Activated naive CD8-positive, alpha-beta T cell treated with anti-CD3 and anti-CD28 coated beads, Interleukin-2, amount 50 U/mL, for 16 hours (primary cell): ENCODE measurements at places on chromosomes 5 and 9.

- DNase-seq = peak; percentile 61
These were observed 12.7 kb upstream of the TMEM174 start for GRCh38 chr5:73160239-73160671.

GRCh38 chr5:81579262-81579924 lies 171.5 kb downstream of the SSBP2 start:
- no peak for DNase-seq

- DNase-seq = no peak
These were observed 64.4 kb downstream of the ARHGEF37 start for GRCh38 chr5:149645725-149646124.

DNA sequence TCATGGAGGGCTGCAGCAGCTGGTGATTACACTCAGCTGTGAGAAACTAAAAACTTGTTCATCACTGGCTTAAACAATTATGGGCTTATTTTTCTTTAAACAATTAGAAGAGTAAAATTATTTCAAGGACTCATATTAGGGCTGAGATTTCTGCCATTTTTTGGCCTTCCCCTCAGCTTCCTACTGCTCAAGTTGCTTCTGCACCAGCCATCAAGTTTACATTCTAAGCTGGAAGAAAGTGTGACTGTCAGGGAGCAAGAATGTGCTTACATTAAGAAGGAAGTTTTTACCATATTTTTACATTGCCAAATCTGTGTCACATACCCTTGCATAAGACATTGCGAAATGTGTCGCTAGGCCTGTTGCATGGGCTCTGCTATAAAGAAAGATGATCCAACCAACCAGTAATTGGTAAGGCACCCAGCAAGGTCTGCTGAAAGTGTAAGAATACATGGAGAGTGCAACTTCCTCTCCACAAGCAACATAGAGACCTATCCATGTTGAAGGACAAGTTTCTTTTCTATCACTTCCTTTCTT lies 260.3 kb upstream of the CDH10 start:
- DNase-seq = no peak

GRCh38 chr5:178555771-178556211 lies 34.4 kb downstream of the COL23A1 start:
- DNase-seq = no peak

DNA sequence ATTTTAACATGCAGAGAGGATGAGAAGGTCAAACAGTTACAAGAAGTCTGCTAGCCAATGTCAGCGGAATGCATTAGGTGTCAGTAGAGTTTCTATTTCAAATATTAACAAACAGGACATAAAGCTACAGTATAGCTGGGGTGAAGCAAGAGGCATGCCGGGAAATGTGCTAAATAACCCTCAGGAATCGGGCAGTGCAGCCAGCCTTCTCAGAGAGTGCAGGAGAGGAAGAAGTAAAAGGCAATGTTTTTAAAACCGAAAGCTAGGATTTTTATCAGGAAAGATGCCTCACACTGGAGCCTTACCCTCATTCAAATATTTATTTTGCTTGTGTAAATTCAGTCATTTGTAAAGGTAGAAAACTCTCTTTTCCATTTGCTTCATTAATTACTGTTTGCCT lies 59.1 kb upstream of the SH3GL2 start:
- no peak for DNase-seq

GRCh38 chr5:27571681-27572080 lies 533.3 kb upstream of the CDH9 start:
- DNase-seq = no peak

DNA sequence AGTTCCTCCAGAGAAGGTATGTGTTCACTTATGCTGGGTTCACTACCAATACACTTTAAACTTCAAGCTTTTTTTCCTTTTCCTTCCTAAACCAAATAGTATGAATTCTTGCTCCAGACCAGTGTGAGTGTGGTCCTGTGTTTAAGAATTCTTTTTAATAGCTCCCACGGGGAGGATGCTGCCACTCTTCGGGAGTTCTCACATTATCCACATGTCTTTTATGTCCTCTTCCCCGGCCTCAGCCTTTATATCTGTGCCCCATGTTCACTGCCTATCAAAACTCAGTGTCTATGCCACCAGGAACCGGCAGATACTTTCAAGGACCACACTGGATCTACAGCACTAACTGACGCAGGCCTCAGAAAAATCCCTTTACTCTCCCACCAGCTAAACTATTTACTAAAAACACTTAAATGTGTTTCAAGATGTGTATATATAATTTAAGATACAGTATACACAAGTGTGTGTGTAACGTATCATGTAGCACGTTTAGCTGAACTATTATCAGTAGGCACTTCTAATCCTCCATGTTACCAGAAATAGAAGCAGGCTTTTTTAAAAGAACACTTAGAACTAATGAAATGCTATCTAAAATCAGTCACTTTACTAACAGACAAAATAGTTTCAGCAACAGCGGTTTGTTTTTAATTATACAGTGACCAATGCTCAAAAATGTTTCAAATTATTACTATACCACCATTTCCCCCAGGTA lies 88.0 kb downstream of the PLPP1 start:
- no peak for DNase-seq

DNA sequence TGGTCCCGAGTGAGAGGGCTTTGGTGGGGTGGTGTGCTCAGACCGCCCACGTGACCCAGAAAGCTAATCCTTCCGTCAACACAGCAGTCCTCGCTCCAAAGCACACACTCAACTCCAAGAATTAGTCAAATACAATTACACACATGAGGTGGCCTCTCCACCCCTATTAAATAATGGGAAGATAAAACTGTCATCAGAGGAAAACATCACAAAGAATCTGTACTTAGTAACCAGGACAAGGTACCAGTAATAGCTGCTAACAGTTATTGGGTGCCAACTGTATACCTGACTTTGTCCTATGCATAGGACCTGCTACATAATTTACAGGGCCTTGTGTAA lies 222.8 kb downstream of the HSPA4 start:
- no peak for DNase-seq

GRCh38 chr9:121498150-121498486 lies 1.5 kb downstream of the GGTA1 start:
- peak; percentile 7 for DNase-seq

GRCh38 chr5:109826426-109826825 lies 136.7 kb downstream of the MAN2A1 start:
- DNase-seq = no peak

GRCh38 chr5:147753765-147754164 lies 28.8 kb downstream of the JAKMIP2 start:
- no peak for DNase-seq

DNA sequence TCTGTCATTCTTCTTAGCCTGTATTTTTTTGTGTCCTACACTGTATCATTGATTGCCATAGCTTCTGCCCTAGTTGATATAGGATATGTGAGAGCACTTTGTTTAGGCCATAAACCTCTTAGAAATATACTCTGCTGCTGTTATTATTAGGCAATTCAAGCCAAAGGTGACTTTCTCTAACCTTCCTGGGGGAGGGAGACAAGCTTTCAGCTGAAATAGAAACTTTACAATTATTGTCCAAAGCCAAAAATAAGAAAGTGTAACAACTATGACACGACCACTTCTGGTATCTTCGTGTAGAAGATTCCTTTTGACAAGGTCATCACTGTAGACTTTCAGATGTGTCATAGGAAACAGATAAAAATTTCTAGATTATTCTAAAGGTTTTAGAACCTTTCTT lies 12.2 kb upstream of the CSNK1A1 start:
- DNase-seq = no peak

DNA sequence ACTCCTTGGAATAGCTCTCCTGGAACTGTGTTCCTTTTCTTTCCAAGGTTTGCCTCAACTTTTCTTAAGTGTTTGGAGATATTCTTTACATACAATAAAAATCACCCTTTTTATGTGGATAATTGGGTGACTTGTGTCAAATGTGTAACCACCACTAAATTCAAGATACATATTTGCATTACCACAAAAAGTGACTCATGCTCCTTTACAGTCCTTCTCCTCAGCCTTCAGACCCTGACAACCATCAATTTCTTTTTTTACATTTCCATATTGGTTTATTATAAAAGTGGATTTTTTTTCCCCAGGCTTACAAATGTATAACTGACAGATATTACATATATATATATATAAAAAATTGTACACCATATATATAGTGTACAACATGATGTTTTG lies 372.0 kb upstream of the KCNN2 start:
- no peak for DNase-seq

DNA sequence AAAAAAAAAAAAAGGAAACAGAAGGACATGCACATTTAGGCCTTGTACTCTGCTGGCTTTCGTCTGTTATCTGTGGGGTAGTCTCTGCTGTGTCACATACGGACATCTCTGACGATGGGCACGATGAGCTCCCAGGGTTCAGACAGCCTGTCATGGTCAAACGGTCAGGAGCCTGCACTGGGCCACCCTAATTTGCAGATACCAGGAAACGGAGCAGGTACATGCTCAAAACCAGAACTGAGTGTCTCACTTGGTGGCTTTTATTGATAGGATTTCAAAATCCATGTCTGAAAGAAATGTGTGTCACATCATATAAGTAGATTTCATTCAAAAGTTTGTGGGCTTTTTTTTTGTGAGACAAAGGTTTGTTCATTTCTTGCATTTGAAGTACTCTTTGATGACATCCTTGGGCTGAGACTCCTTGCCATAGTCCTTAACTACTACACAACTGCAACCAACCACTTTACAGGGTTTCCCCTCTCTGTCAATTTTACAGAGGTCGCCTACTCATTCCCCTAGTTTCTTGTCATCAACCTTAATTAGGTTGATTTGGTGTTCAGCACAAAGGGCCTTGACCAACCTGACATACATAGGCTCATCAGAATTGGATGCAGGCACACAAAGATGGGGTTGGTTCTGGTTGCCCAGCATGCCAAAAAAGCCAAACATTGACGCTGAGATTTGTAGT lies 9.0 kb downstream of the CKMT2 start:
- DNase-seq = no peak

DNA sequence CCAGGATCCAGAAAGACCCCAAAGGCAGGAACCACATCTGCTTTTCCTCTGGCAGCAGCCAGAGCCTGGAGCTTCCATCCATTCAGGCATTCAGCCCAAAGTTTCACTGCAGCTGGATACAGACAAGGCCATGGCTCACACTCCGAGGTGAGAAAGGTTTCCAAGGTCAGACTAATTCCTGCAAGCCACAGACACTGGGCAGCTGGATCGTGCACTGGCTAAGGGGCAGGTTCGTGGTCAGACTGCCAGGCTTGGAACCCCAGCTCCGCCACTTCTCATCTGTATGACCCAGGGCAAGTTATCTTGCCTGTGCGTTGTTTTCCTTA lies 36.9 kb downstream of the SPOCK1 start:
- no peak for DNase-seq

- DNase-seq = no peak
These were observed 233.6 kb upstream of the IRX1 start for GRCh38 chr5:3361811-3362605.

- DNase-seq = no peak
These were observed 197.2 kb downstream of the PARP8 start for GRCh38 chr5:50863534-50864170.

- DNase-seq = no peak
These were observed 44.3 kb upstream of the BICD2 start for GRCh38 chr9:92808726-92809451.

DNA sequence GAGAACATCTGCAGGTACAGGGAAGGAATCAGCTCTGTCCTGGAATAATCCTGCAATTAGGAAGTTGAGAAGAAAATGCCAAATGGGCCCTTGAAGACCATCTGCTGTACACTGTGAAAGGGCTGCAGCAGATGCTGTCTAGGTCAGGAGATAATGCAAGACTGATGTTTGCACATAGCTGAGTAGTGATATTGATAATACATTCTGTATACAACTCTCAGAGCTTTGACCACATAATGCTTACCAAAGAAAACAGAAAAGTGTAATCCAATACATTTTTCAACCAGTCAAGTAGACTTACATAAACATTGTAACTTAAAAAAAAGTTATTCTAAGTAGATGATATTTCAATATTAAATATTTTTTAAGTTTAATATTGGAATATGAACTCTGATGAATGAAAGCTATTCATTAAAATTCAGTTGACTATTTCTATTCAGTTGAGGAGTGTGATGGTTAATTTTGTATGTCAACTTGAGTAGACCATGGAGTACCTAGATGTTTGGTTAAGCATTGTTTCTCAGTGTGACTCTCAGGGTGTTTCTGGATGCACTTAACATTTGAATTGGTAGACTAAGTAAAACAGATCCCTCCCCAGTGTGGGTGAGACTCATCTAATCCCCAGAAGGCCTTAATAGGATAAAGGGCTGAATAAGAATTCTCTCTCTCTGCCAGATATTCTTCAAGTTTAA lies 380.1 kb upstream of the PRR16 start:
- no peak for DNase-seq

- no peak for DNase-seq
These were observed 13.8 kb downstream of the PDCD1LG2 start for GRCh38 chr9:5524090-5524489.

DNA sequence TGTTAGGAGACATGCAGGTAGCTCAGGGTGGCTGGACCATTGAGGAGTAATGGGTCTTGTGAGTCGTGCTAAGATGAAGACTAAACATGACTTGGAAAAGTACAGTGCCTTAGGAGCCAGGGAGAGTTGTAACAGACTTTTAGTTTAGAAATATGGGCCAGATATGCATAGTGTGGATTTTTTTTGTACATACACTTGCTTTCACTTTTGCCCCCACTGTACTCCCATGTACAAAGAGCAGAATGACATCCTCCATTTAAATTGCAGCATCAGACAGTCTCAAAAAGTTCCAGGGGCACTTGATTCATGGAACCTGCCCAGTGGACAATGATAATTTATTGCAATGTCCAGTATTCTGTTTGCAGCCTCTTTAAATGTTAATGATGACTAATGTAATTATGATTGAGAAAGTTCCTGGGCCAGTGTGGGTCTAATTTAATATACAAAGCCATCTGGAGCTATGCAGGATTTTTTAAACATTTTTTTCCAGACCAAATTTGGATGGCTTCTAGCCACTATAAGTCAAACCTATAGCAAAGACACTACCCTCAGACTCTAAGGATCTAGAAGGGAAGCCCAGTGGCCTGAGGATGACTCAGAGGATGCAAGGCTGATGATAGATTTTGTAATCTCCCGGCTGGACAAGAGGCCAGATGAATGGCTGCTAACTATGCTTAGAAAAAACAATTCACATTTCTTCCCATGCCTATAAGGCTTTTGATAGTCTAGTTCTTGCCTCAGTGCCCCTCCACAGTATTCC lies 80.1 kb downstream of the TRPC7 start:
- no peak for DNase-seq

- no peak for DNase-seq
These were observed 11.0 kb downstream of the PRXL2C start for GRCh38 chr9:96644137-96644536.

DNA sequence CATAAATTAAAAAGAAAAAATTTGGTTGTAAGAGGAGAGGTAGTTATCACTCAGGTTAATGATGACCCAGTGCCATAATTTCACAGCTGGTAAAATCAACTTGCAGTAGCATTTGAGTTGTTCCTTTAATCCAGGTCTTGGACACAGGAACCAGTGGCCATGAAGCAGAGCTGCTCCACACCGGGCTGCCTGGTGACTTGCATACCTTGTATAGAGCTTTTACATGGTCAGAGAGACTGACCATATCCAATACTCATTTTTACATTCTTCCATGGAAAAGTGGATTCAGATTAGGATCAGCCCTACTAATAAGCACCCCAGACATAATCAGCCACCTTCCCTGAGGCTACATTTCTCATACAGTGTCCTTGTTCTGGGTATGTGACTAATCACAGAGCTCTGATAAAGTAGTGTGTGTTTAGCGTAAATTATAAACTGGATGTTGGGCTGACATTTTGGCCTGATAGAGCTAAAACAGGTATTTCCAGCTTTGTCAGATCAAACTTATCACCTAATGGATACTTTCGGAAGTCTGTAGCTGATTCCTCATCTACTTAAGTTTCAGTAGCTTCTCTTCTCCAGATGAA lies 77.0 kb upstream of the ZSWIM6 start:
- no peak for DNase-seq

- no peak for DNase-seq
These were observed 3.2 kb downstream of the CRHBP start for GRCh38 chr5:76956033-76956432.
